ENCODE measurements at places on chromosomes 16 and 17.

GRCh38 chr16:60295451-60295850 is 1561.3 kb upstream of the GOT2 start:
- DNase-seq = no peak

GRCh38 chr17:12666718-12667117 is 1.0 kb downstream of the MYOCD start:
- DNase-seq = no peak

DNA sequence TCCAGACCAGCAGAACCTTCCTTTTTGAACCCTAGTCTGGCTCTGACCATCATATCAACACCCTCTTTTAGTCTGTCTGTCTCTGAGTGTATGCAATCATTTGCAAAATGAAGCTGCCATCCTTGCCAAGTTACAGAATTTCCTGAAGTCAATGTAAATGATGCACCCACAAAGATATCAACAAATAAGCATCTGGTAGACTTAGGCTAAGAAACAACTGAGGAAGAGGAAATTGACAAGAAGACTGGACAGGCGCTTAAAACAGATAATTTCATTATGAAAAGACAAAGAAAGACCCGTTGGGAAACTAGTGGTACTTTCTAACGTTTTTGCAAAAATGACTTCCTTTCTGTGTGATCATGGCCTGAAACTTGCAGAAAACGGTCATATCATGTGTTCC is 24.7 kb upstream of the CIITA start:
- no peak for DNase-seq

- no peak for DNase-seq
Observed at GRCh38 chr16:23293016-23293415, 9.1 kb upstream of the SCNN1B start.

- DNase-seq = no peak
Observed at GRCh38 chr17:29004081-29004692, 1.6 kb downstream of the SEZ6 start.

GRCh38 chr17:65117384-65118035 is 19.7 kb upstream of the RGS9 start:
- DNase-seq = no peak

DNA sequence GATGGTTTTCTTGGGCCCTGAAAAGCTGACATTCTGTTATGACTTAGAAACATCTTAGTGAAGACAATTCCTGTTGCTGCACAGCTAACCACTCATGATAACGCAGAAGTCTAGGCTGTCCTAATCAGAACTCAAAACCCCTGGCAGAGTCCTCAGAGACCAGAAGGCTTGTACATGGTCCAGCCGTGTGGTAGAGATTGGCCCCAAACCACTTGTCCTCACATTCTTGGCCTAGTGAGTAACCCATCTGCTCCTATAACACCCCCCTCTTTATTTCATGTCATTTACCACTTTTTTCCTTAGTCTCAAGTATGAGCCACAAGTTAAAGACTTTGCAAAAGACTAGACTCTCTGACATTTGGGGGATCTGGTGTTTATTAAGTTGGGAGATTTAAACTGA is 116.5 kb upstream of the ADAMTS18 start:
- no peak for DNase-seq

DNA sequence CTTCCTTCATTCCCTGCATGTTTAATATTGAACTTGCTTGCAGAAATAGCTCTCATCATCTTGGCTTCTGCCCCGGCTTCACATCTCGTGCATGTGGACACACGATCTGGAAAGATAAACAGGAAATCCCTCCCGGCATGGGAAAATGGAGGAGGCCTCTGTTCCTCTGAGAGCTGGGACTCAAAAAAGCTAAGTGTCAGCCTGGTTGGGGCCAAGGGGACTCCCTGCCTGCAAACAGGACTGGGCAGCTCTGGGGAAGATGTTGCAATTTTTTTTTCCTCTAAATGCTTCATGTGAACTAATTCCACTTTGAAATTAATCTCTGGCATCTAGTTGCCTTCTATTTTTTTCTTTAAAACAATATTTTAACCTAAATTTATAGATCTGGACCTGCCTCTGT is 24.8 kb downstream of the ITPRIPL2 start:
- DNase-seq = no peak

DNA sequence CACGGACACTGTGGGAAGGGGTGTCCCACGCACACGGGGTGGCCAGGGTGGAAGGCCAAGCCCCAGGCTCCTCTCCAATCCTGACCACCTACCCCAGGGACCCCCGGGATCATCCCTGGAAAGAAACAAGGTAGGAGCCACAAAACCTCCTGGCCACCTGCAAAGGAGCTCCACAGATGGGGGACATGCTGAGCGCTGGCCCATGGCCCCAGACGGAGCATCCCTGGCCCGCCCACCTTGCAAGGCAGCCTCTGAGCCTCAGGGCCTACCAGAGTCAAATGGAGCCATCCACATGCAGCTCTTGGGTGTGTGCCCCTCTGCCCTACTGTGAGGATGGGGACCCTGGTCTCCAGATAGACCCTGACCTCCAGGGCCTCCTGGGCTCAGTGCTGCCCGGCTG is 16.3 kb downstream of the SLC38A10 start:
- DNase-seq = no peak

GRCh38 chr16:54878301-54878700 is 52.4 kb upstream of the IRX5 start:
- no peak for DNase-seq

GRCh38 chr17:39174920-39175694 is 9.1 kb upstream of the ARL5C start:
- DNase-seq = peak; percentile 82
